ENCODE measurements at places on chromosomes 4 and X.

GRCh38 chr4:103097112-103097511, 2.5 kb downstream of the BDH2 start:
- no peak for DNase-seq

DNA sequence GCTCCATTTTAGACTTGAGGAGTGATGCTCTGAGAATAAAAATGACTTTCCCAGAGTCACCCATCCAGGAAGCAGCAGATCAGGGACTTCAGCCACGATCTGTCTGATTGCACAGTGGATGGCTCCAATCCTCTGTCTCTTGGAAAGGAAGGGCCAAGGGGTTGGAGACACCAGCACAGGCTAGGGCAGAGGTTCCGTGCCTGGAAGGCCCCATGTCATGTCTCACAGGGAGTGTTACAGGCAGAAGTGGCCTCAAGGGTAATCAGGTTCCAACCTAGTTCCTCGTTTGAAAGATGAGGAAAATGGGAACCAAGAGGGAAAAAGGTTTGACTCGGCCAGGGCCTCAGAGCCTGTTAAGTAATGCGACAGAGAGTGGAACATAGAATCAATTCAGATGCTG, 160.0 kb downstream of the EFNB1 start:
- DNase-seq, result no peak

DNA sequence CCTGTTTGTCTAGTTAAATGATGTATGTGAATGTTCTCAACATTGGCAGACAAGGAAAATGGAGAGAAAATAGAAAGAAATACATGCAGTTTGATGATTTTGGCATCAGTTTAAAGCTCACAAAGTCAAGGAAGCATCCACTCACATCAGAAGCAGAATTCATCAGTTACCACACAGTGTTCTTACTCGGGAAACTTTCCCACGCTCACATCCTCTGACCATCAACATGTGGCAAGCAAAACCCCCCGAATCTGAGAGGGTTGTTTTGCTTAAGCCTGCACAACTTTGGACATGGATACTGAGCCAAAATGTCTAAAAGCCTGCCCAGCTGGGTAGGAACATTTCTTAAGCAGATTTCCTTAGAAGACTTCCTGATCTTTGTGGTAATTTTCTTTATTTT, 407.6 kb downstream of the ANKRD50 start:
- no peak for DNase-seq

GRCh38 chr4:147355847-147356246, 125.0 kb upstream of the EDNRA start:
- no peak for DNase-seq

DNA sequence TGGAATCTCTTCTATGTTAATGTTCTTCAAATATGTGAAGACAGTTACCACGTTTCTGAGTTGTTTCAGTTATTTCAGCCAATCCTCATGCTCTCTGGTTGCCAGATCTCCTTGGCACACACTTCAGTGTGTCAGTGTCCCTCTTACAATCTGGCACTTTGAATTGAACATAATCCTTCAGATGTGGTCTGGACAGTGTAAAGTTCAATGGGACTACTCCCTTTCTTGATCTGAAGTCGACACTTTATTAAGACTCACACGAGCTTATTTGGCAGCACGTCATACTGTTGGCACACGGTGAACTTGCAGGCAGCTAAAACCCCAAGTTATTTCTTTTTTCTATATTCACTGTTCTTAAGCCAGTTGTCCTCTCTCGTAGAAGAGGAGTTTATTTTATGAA, 28.2 kb downstream of the ARSJ start:
- DNase-seq, result no peak

- DNase-seq, result no peak
Observed at GRCh38 chr4:110032603-110033002, 119.9 kb downstream of the EGF start.

DNA sequence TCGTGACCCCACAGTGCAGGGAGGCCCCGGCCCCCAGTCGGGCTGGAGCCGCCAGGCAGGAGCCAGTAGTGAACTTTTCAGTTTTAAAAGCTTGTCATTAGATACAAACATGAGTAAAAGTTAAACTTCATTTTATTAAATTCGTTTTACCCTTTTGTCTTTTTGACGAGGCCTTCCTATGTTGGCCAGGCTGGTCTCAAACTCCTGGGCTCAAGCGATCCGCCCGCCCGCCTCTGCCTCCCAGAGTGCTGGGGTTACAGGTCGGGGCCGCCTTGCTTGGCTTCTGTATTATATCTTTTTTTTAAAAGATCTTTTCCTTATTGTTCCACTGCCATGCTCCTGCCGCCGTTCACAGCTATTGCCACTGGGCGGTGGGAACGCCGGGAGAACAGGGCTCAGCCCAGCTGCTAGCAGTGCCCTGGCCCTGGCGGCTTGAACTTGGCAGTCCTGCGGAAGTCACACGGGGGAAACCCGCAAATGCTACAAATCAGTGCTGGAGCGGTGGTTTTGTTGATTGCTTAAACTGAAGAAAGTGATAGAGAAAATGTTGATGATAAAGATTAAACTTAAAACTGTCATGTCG, 968 bp upstream of the NELFA start:
- DNase-seq, result no peak

DNA sequence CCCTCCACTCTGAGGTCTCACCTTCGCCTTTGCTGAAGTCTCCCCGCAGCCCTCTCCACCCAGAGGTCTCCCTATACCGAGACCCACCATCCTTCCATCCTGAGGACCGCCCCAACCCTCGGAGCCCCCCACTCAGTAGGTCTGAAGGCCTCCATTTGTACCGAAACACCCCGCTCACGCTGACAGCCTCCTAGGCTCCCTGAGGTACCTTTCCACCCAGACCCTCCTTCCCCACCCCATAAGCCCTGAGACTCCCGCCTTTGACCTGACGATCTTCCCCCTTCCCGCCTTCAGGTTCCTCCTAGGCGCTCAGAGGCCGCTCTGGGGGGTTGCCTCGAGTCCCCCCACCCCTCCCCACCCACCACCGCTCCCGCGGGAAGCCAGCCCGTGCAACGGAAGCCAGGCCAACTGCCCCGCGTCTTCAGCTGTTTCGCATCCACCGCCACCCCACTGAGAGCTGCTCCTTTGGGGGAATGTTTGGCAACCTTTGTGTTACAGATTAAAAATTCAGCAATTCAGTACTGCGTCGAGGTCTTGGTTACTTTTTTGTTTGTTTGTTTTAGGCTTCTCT, 5.0 kb downstream of the SOD3 start:
- DNase-seq, result no peak

DNA sequence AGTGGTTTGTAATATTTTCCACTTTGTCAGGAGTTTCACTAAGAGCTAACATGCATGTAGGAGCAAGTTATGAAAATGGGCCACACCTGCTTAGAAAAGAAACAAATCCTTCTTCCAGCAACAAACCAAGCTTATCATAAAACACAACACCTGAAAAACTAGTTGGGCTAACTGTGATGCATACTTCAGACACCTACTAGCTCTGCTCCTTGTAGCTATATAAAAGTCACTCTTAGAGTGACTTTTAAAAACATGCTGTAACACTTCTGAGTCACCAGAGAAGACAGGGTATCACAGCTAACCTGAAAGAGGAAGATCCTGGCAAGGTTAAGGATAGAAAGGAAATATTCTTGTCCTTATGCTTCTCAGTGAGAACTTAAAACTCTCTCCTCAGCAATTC, 3.6 kb upstream of the SLAIN2 start:
- no peak for DNase-seq

GRCh38 chr4:137692205-137692604, 159.9 kb upstream of the PCDH18 start:
- DNase-seq, result no peak

- DNase-seq, result peak; percentile 81
Observed at GRCh38 chrX:149540131-149540620, 636 bp upstream of the EOLA1 start.

GRCh38 chr4:119549639-119550038, 79.0 kb downstream of the PDE5A start:
- no peak for DNase-seq

DNA sequence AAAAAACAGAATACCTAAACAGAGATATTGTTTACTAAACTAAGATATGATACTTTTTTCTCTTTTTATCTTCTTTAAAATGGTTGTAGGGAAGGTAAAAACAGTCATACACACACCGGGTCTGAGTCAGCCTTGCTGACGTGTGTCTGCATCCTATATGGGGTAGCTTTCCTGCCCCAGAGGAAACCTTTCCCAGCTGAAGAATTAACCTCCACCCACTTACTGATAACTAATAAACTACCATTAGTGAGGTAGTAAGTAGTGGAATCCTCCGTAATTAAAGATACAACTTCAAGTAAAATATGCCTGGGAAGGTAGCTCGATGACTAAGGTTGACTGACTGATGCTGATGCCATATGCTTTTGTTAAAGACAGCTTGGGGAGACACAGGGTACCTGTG, 312.2 kb downstream of the DCTD start:
- DNase-seq, result no peak

- DNase-seq, result no peak
Observed at GRCh38 chr4:73964862-73965611, 16.8 kb downstream of the PF4 start.

DNA sequence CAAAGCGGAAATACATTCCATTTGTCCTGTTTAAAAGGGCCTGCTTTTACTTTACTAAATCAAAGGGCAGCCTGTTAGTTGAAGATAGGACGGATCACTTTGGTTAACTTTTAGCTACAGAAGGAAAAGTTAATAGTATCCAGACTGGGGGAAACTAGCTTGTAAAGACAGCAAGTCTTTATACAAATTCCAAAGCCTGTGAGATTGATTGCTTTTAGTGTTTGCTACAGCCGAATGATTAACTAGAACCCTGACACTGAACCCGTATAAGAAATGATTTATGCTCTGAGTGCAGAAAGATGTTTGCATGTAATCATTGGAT, 93.4 kb downstream of the FRAS1 start:
- DNase-seq, result no peak

GRCh38 chrX:30992381-30992904, 79.4 kb downstream of the FTHL17 start:
- no peak for DNase-seq

- no peak for DNase-seq
Observed at GRCh38 chr4:6471307-6472007, 957 bp downstream of the PPP2R2C start.

GRCh38 chrX:136210243-136210642, 41.0 kb downstream of the MAP7D3 start:
- DNase-seq, result no peak

- no peak for DNase-seq
Observed at GRCh38 chr4:94408549-94409374, 43.0 kb upstream of the PDLIM5 start.

- no peak for DNase-seq
Observed at GRCh38 chr4:122450847-122451246, 5.7 kb downstream of the IL2 start.

DNA sequence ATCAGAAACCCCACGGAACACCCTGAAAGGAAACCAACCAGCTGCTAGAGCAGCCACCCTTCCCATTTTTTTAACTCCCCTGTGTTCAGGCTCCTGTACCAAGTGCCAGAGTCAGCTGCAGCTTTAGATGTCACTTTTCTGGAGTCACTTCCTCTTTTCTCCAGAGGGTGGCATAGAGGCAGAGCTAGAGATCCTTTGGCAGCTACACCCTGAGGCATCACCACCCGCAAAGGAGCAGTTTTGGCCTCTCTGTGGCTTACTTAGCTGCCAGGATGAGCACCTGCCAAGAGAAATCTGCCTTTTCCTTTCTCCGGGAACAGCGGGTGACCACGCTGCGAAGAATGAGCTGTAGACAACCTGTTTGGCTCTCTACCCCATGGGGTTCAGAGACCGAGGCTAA, 58.0 kb upstream of the CHRDL1 start:
- no peak for DNase-seq

DNA sequence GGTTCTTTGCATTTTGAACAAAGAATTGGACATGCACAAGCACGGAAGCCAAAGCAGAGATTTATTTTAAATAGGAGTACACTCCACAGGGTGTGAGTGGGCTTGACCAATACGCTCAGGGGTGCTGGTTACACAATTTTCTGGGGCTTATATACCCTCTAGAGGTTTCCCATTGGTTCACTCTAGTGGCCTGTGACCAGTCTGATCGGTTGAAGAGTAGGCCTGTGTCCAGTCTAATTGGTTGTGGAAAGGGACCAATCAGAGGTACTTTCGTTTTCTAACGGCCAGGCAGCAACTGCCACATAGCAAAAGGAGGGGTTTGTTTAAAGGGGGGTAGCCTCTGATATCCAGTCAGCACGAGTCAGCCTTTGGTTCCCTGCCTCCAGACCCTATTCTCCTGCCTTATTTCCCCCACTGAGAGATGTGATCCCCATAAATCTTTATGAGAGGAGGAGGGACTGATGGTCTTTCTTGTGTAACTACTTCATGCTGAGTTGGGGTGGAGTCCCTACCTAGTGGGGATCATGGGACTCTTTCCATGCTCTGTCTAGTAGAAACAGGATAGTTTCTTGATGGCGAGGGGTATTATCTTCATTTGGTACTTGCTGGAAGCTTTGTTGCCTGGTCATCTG, 11.3 kb upstream of the AREG start:
- no peak for DNase-seq

- DNase-seq, result no peak
Observed at GRCh38 chrX:111131572-111131971, 35.6 kb downstream of the PAK3 start.

- no peak for DNase-seq
Observed at GRCh38 chrX:123477673-123478072, 255.2 kb downstream of the THOC2 start.

DNA sequence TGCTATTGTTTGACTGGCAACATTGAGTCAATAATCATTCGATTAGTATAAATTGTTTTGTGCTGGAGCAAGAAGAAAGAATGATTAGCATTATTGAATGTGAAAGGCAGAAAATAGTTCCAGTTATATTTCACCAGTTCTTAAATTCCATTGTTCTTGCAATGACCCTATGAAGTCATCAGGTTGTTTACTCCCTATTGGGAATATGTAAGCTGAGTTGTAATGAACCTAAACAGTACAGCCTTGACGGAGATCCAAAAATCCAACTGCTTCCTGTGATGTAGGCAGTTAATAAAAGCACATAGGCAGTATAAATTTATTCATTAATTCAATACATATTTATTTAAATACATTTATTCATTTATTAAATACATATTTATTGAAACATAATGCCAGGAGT, 947.5 kb downstream of the PCDH7 start:
- DNase-seq, result no peak

- DNase-seq, result no peak
Observed at GRCh38 chr4:66885501-66886165, 659.7 kb downstream of the CENPC start.

DNA sequence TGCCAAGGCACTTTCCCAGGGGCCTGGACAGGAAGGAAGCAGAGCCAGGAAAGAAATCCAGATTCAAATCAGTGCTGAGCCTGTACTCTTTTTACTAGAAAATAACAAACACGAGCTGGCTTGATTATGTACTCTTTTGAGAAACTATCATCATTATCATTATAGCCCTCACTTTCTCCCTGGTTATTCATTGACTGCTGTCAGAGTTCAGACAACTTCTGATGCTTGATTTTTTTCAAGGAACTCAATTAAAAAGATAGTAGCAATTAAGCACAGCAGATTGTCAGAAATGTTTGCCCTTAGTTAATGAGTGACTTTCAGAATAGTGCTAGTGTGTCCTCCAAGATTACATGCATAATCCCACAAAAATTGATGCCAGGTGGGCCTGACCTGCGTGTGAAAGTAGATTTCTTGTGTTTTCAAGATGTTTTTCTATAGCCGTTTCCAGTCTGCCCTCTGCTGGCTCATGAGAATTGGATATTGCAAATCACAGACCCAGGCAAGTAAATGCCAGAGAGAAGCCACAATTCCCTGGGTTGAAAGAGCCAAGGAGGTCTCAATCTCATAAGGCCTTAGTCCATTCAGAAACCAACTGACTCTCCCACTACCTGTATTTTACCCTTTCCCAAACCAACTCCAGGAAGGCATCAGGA, 14.3 kb upstream of the PNPLA4 start:
- no peak for DNase-seq
